ENCODE measurements at places on chromosomes 4 and X.
A peak's percentile ranks its signal among the peaks of the same experiment; 100 is the strongest.

GRCh38 chr4:176425035-176425434, 105.3 kb downstream of the SPCS3 start:
- no peak for DNase-seq

DNA sequence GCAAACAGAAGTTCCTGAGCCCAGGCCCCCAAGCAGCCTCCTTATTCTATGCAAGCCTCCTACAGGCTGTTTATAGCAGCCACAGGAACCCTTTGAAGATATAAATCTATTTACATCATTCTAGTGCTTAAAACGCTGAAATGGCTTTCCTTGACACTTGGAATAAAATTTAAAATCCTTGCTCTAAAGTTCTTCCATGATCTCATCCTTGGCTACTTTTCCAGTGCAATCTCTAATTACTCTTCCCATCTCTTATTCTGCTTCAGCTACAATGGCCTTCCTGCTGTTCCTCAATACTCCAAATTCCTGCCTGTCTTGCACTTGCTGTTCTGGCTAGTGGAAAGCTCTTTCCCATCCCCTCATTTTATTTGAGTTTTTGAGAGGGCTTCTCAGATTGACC, 634.2 kb upstream of the NR3C2 start:
- no peak for DNase-seq

DNA sequence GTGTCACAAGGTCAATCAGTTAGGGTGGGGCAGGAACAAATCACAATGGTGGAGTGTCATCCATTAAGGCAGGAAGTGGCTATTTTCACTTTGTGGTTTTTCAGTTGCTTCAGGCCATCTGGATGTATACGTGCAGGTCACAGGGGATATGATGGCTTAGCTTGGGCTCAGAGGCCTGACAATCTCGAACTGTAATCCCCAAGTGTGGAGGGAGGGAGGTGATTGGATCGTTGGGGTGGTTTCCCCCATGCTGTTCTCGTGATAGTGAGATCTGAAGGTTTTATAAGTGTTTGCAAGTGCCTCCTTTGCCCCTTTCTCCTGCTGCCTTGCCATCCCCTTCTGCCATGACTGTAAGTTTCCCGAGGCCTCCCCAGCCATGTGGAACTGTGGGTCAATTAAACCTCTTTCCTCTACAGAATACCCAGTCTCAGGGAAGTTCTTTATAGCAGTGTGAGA, 36.7 kb upstream of the STS start:
- DNase-seq = no peak

- DNase-seq = no peak
Measured at GRCh38 chrX:7061429-7061828, 86.1 kb upstream of the STS start.

DNA sequence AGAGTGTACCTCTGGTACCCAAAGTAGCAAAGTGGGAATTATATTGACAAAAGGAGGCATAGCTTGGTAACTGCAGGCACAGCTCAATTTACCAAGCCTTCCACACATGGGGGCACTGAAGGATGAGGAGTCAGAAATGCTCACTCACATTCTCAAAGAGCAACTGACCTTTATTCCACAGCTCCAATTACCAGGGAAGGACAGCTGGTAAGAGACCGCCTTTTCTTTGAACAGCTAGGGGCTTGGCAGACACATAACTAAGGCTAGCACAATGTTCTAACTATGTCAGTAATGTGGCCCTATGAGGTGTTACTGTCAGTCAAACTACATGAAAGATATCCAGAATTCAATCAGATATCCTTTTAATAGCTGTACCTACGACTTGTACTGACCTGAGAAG, 20.5 kb upstream of the STS start:
- DNase-seq = no peak

DNA sequence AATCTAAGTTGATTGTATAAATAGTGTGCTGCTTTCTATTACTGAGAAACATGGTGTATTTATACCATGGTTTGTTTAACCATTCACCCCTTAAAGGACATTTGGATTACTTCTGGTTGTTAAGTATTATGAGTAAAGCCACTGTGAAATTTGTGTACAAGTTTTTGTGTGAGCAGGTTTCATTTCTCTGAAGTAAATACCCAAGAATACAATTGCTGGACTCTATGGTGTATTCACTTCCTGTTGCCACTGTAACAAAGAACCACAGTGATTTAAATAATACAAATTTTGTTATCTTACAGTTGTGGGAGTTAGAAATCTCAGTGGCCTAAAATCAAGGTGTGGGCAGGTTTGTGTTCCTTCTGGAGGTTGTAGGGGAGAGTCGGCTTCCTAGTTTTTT, 869.6 kb downstream of the CCSER1 start:
- no peak for DNase-seq

GRCh38 chr4:47482326-47482725, 2.7 kb upstream of the ATP10D start:
- peak; percentile 55 for DNase-seq

DNA sequence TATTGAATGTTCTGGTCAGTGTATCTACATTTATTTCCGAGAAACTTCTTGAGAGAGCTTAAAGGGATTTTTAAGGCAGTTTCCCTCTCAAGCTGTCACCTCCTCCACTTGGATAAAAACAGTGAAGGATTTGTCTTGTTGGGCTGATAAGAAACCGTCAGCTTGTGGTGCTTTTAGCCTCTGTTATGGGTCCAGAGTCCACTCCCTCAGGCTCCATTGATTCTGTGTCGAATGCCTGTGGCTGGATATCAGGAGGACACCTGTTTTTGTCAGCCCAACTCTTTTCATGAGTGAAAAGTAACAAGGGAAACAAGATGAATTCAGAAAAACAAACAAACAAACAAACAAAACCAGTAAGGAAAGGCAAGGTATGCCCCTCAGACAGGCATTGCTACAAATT, 12.4 kb downstream of the CLCN4 start:
- no peak for DNase-seq

GRCh38 chr4:189088780-189089179, 851.9 kb upstream of the FRG1 start:
- DNase-seq = no peak

GRCh38 chr4:112153211-112153791, 8.0 kb downstream of the FAM241A start:
- DNase-seq = no peak

- DNase-seq = no peak
Measured at GRCh38 chrX:11472879-11473278, 179.7 kb downstream of the AMELX start.

GRCh38 chrX:134671294-134671693, 13.0 kb upstream of the PLAC1 start:
- DNase-seq = no peak
